ENCODE measurements at places on chromosomes 5 and 9.

- no peak for DNase-seq
Observed at GRCh38 chr5:55230086-55230629, 3.0 kb upstream of the MCIDAS start.

GRCh38 chr5:143372187-143372829 is 31.2 kb downstream of the NR3C1 start:
- DNase-seq: no peak

DNA sequence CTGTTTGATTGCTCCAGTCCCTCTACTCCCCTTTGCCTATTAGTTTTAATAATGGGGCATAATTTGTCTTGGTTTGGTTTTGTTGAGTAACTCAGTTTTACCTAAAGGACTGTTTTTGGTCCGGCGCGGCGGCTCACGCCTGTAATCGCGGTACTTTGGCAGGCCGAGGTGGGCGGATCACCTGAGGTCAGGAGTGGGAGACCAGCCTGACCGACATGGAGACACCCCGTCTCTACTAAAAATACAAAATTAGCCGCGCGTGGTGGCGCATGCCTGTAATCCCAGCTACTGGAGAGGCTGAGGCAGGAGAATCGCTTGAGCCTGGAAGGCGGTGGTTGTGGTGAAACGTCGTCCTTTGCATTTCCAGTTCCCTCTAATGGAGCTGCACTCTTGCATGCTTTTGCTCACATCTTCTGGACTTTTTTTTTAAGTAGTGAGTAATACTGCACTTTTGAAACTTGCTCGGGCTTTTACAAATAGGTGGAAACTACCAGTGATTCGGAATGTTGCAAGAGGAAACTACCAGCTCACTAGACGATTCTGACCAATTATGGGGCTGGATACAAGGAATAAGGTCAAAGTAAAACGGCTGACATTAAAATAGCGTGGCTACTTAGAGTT is 721 bp upstream of the MAML1 start:
- peak; percentile 14 for DNase-seq

DNA sequence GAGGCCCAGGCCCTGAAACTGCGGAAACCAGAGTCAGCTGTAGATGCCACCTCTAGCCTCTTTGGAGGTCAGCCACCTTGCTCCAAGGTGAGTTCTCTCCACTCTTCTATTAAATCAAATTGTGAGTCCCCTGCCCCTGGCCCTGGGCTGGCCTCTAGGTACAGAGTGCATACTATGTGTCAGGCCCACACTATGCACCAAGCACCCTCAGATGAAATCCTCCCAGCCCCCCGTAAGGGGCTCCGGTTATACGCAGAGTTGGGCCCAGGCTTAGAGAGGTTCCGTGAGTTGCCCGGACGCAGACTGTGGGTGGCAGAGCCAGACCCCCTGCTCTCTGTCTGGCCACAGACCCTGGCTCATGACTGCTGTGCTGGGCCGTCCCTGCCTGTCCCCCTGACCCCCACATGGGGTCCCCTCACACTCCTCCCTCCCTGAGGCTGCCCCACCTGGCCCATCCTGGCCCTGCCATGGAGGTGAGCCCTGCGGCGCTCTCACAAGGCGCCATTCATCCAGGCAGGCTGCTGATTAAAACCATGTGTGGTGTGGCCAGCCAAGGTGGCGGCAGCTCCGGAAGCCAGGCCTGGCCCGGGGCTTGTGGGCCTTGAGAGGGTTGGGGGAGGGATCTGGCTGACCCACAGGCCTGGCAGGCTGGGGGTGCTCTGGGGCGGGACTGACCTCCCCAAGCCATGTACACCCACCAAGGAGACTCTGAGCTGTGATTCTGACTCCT is 65.5 kb upstream of the SYNPO start:
- no peak for DNase-seq

GRCh38 chr9:114012126-114012525 is 66.0 kb downstream of the AMBP start:
- no peak for DNase-seq

DNA sequence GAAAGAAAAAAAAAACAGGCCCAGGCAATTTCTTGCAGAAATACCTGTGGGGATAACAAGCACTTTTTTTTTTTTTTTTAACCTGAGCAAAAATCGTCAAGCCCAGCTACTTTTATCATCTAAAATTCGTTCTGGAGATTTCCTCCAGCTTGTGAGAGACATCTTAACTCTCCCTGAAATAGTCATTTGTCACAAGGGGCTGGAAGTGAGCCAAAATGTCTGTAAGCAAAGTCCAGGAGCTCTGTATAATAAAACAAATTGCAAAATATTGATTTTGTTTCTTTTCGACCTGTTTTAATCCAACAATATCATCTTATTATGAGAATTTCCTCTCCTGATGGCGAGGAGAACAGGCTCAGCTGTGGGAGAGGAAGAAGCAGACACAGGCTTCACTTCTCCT is 168.4 kb downstream of the TTLL11 start:
- DNase-seq: no peak

DNA sequence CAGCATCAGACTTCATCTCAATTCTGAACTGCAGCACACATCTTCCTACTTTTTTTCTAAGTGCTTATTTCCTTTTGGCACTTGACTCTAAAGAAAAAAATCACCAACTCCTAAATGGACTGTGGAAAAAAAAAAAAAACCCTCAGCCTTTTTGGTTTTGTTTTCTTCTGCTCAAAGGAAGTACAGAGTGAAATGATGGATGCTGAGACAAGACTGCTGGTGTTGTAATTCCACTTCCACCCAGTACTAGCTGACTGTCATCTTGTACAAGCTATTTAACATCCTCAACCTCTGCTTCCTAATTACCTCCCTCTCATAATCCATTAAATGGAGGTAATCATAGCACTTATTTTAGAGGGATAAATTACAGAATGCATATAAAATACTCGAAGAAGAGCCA is 171.5 kb upstream of the GNA14 start:
- no peak for DNase-seq

- DNase-seq: no peak
Observed at GRCh38 chr5:1511651-1512540, 11.9 kb downstream of the LPCAT1 start.

GRCh38 chr5:149434162-149435014 is 55.3 kb upstream of the IL17B start:
- DNase-seq: peak; percentile 21

GRCh38 chr5:39411061-39411460 is 13.7 kb downstream of the DAB2 start:
- no peak for DNase-seq

DNA sequence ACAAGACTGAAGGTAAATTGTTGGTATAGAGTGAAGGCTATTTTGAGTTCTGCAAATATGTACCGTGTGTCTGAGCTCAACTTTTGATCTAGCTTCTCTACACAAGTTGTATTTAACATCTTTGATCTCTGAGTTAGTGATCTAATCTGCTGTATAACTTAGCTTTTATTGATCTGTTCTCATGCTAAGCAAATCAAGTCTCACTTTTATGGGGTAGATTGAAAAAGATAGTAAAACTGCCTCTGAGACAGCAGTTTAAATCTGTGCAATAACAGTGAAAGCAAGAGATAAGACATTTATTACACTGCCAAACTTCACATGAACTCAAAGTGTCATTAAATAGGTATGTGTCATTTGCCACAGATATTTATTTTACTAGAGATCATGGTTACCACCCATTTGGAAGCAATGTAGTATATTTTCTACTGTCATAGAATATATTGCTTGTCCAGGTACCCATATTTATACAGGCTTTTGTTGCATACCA is 477.3 kb downstream of the ISL1 start:
- no peak for DNase-seq

GRCh38 chr5:133319905-133320520 is 268.2 kb downstream of the HSPA4 start:
- DNase-seq: no peak

DNA sequence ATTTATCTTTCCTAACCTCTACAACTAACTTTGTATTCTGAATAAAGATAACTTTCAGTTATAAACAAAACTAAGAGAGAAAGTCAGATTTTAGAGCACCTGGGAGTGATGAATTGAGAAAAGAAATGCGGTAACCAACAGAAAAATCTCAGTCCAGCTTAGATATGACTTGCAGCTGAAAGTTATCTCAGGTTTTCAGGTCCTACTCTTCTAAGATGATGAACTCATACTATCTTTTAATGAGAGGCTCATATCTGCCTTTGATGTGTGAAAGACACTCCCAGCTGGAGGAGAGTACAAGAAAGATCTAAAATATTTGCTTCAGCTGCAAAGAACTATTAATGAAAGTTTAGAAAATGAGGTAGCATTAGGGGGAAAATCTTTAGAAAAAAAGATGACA is 190.5 kb downstream of the DENND1A start:
- DNase-seq: no peak

DNA sequence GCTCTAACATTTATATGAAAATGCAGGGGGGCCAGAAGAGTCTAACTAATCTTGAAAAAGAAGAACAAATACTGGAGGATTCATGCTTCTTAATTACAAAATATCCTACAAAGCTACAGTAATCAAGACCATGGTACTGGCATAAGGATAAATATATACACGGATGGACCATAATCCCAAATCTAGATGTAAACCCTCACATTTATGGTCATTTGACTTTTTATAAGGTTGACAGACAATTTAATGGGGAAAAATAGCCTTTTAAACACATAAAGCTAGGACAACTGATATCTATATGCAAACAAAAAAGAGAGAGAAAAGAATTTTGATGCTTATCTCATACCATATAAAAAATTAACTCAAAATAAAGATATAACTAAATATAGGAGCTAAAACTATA is 55.9 kb downstream of the YIPF5 start:
- no peak for DNase-seq

GRCh38 chr5:55003432-55004065 is 18.2 kb upstream of the ESM1 start:
- DNase-seq: no peak
